ENCODE measurements at places on chromosomes 3 and 15.

DNA sequence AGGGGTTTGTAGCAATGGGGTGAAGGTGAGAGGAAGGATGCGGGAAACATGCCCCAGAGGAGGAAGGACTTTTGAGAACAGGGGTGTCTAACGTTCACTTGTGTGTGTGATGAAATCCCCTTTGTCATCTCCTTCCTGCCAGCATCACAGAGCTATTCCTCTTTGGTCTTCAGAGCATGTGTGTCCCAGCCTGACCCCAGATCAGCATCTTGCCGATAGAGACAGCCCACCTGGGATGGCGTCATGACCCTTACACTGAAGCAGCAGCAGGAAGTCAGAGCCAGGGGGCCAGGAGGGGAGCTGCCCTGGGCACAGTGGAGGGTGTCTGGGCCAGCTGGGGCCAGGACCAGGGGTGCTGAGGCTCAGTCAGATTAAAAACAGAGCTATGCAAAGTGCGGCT, 29.9 kb upstream of the GRIP2 start:
- no peak for DNase-seq

DNA sequence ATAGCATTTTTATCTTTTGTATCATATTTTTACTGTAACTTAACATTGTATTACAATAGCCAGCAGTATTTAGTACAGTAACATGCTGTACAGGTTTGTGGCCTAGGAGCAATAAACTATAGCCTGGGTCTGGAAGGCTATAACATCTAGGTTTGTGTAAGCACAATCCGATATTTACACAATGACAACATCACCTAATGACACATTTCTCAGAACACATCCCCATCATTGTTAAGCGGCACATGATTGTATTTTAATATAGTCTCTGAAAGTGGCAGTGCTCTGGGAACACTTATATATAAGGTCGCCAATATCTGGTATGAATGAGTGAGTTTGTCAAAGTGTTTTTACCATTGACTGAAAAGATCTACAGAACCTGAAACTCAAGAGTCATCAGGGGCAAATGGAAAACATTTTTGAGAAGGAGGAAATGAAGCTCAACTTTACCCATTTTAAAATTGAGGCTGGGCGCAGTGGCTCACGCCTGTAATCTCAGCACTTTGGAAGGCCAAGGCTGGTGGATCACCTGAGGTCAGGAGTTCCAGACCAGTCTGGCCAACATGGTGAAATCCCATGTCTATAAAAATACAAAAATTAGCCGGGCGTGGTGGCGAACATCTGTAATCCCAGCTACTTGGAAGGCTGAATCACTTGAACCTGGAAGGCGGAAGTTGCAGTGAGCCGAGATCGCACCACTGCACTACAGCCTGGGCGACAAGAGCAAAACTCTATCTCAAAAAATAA, 38.8 kb upstream of the TNFSF10 start:
- no peak for DNase-seq

DNA sequence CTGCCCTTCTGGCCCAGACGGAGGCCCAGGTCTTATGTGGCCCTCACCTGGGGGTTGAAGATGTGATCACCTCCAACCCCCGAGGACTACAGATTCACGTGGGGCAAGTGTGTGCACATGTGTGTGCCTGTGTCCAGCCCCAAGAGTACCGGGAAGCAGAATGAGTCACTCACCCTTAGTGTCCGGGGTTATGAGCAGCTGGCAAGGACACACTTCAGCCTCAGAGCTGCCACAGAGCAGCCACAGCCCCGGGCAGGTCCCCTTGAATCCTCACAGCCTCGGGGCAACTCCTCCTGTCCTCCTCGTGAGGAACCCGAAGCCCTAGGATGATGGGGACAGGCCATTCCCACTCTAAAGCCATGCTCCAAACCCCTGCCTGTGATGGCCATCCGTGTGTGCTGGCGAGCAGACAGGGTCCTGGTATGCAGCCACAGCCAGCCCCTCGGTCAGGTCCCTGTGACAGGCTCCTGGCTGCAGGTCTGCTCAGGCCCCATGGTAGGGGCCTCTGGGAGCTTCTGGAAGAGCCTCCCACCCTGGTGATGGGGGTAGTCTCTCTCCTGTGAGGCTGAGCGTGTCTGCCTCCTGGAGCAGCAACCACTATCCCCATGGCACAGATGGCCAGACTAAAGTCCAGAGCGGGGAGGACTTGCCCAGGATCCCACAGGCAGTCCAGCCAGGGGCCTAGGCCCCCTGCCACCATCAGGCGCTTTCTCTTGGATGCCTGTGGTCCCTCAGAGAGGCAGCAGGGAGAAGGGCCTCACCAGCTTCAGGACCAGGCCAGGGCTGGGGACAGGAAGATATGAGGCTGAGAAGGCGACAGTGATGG, 852 bp downstream of the STAB1 start:
- peak; percentile 72 for DNase-seq

- DNase-seq: no peak
These were observed 32.9 kb upstream of the UTS2B start for GRCh38 chr3:191363221-191363620.

DNA sequence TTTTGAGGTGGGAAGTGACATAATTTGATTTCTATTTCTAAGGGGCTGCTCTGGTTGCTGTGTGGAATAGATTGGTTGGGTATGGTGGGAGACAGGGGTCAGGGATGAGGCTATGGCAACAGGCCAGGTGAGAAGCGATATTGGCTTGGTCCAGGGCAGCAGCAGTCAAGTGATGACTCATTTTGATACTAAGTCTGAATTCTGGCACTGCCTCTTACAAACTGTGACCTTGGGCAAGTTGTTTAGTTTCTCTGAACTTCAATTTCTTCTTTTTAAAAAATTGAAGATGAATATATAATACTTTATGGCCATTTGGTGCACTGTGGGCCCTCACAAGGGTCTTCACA, 40.4 kb upstream of the CLSTN2 start:
- no peak for DNase-seq
